EL (cell line): ENCODE measurements at places on chromosomes 6 and 20.

GRCh38 chr6:141540207-141540606 lies 592.5 kb upstream of the GJE1 start:
- DNase-seq: no peak

DNA sequence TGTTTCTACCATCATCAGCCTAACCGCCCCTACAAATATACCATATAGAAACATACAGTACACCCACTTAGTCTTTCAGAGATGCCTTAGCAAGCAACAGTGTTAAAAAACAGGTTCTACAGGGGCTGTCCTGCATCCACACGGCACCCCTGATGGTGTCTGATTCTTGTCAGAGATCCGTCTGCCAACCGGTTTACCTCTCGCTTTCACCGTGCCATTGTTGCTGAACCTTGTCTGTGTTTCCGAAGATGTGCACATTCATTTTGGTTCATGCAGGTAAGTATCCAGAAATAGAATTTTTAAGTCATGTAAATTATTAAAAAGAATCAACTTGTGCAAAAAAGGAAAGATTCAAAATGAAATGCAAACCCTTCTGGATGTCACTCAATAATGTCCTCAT lies 52.9 kb downstream of the EPHA7 start:
- DNase-seq: no peak

- DNase-seq: no peak
Observed at GRCh38 chr6:111939902-111940301, 66.7 kb upstream of the FYN start.

- peak; percentile 54 for DNase-seq
Observed at GRCh38 chr6:52544602-52545405, 32.1 kb downstream of the TRAM2 start.

GRCh38 chr6:110564703-110565421 lies 88.4 kb upstream of the SLC22A16 start:
- no peak for DNase-seq
